ENCODE measurements at places on chromosomes 11 and 22.
A peak's percentile ranks its signal among the peaks of the same experiment; 100 is the strongest.

DNA sequence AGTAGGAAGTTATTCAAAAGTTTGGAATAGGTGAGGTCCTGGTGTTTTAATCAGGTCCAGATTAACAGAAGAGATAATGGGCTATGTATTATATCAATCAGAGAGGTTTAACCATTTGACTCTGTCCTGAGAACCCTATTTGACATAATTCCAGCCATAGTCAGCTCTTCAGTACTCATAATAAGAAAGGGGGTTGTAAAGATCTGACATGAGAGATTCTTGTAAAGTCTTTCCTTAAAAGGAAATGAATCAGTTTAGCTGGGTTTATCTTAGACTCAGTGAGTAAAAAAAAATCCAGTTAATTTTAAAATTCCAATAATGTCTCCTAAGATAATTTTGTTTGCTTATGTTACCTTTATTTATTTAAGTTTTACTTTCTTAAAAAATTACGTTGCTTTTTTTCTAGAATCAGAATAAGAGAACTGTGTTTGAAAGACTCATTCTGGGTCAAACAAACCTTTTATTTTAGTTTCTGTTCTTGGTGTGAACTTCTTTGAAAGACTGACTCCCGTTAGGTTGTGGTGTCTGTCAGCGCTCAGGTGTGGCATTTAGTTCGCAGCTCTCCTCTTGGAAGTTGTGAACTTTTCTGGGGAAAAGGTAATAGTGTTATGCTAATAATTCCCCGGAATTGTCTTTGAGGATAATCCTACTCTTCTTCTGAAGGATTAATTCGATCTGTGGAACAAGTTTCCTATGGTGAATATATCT, 20.5 kb downstream of the NUCB2 start:
- no peaks in the 10 kb centered on the region for H3K36me3 ChIP-seq
- no peaks in the 10 kb centered on the region for H3K4me1 ChIP-seq
- H3K27ac ChIP-seq: no peak overlapping the region
- no peak for DNase-seq

- H3K4me1 ChIP-seq: no peaks in the 10 kb centered on the region
- no peak for DNase-seq
- no peaks in the 10 kb centered on the region for H3K36me3 ChIP-seq
- H3K27ac ChIP-seq: no peak overlapping the region
Observed at GRCh38 chr11:116972691-116973090, 125.5 kb downstream of the SIK3 start.

DNA sequence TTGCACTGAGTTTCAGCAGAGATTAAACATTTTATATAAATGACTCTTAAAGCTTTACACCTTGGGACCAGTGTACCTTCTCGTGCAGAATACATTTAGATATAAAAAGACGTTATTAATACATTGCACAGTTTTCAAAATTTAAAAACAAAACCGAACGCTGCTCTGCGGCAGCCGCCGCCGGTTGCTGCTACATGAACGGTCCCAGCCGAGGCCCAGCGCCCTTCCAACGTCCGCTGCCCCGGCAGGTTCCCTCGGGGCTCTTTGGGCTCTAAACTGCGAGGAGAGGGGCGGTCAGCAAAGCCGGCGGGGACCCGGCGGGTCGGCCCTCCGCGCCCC, 2.0 kb downstream of the CDKN1C start:
- H3K27me3 ChIP-seq: peaks cover 12% of the 10 kb centered on the region
- H3K27ac ChIP-seq: peak overlapping the region; percentile 5
- H3K4me1 ChIP-seq: peaks cover 12% of the 10 kb centered on the region
- H3K36me3 ChIP-seq: peaks cover 8% of the 10 kb centered on the region
- peak overlapping the region; percentile 70 for H3K4me3 ChIP-seq
- DNase-seq: no peak

DNA sequence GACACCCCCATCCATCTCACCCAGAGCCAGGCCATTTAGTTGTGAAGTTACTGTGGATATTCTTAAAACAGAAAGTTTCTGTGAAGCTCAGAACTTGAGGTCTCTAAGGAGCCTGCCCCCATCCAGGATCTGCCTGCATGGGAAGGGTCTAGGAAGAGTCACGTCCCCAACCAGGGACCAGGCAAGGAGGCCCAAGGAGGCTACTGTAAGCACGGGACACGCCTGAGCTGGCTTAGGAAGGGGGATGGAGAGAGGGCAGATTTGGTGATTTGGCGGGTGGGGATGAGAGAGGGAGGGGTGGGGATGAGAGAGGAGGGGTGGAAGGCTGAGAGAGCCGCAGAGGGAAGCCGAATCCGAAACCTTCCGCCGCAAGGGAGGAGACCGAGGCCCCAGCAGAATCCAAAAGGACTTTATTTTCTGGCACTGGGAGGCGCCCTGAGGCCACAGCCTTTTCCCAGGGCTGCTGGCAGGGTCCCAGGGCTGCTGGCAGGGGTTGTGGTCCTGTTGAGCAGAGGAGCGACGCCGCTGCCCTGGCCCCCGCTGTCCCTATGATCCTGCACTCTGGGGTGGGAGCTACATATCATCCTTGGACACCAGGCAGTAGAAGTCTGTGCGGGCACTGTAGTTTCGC, 9.4 kb downstream of the SIGIRR start:
- no peak for DNase-seq
- H3K36me3 ChIP-seq: peaks cover 33% of the 10 kb centered on the region
- no peak overlapping the region for H3K4me3 ChIP-seq

GRCh38 chr11:121032546-121032945, 8.6 kb downstream of the TBCEL start:
- DNase-seq: peak; percentile 75
- no peaks in the 10 kb centered on the region for H3K36me3 ChIP-seq
- no peak overlapping the region for H3K4me3 ChIP-seq
- no peaks in the 10 kb centered on the region for H3K27me3 ChIP-seq
- no peaks in the 10 kb centered on the region for H3K4me1 ChIP-seq
- no peak overlapping the region for H3K27ac ChIP-seq

DNA sequence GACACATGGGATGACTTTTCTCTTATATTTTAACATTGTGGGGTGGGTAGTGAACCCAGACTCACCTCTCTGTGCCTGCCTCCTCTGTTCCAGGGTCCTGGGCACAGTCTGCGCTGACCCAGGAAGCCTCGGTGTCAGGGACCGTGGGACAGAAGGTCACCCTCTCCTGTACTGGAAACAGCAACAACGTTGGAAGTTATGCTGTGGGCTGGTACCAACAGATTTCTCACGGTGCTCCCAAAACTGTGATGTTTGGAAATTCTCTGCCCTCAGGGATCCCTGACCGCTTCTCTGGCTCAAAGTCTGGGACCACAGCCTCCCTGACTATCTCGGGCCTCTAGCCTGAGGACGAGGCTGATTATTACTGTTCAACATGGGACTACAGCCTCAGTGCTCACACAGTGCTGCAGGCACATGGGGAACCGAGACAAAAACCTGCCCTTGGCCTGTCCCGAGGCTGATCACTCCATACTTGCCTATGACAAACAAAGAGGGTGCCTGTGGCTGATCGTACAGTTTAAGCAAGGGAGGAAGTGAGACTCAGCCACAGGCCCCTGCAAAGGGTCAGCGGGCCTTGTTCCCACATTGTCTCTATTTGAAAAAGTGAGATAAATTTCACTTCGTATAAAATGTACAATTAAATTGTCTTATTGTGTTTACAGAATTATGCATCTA, 43.7 kb upstream of the TOP3B start:
- H3K27ac ChIP-seq: no peak overlapping the region
- no peak for DNase-seq
- no peaks in the 10 kb centered on the region for H3K27me3 ChIP-seq
- no peak overlapping the region for H3K4me3 ChIP-seq

Measured in trophoblast cell (in vitro differentiated cells and primary cell).